Fibroblast of lung (primary cell): ENCODE measurements at places on chromosomes 7 and 10. TPM values are rescaled to one million over a fixed set of nuclear protein-coding genes. Genes with fewer than 3 reads are reported as not detected.

Gene CYP2C19
- not detected in 2 replicates for total RNA-seq

Gene AGAP6
- 1.8 and 2.6 TPM in 2 replicates for total RNA-seq

Gene ACBD7
- total RNA-seq: under 0.01 and 4.1 TPM in 2 replicates

Gene LGI1
- not detected in 2 replicates for total RNA-seq

Gene ETV1
- 12.8 and 26.4 TPM in 2 replicates for total RNA-seq
